ENCODE measurements at places on chromosomes 11 and 22.

DNA sequence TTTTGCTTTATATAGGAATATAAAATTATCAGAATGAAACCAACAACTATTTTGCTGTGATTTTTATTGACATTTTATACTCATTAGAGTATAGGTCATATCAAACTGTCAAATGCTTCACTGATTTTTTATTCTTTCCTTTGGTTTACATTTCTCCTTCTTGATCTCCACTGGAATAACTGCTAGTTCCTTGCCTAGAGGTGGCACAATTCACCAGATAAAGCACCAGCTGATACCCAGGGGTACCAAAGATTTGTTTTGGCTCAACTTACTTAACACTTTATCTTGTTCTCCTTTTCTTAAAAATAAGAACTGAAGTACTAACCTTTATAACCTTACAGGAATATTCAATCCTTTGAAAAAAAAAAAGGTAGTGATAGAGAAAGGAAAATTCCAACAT lies 725.1 kb upstream of the CHORDC1 start:
- no peaks in the 10 kb centered on the region for H3K27me3 ChIP-seq
- H3K36me3 ChIP-seq, result no peaks in the 10 kb centered on the region
- no peak overlapping the region for H3K4me3 ChIP-seq

GRCh38 chr11:10386361-10386760 lies 68.7 kb upstream of the AMPD3 start:
- H3K27ac ChIP-seq, result no peak overlapping the region
- no peaks in the 10 kb centered on the region for H3K4me1 ChIP-seq
- DNase-seq, result no peak

DNA sequence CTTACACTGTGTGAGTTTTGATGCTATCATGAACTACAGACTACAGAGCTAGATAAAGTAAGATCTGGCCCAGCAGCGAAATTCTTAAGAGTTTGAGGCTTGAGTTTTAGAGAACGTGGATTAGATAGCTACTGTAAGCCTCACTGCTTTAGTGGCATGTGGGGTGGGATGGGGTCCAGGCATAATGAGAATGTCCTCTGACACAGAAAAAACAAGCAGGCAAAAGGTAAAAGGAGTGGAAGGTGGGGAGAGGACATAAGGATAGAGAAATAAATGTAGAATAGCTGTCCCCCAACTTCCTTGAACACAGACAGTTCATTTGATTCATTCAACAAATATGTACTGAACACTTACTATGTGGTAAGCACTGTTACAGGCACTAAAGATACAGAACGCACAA lies 324.5 kb upstream of the PITPNB start:
- H3K36me3 ChIP-seq, result no peaks in the 10 kb centered on the region
- no peak overlapping the region for H3K27ac ChIP-seq
- no peaks in the 10 kb centered on the region for H3K27me3 ChIP-seq

- H3K4me1 ChIP-seq, result no peaks in the 10 kb centered on the region
- H3K36me3 ChIP-seq, result no peaks in the 10 kb centered on the region
- H3K4me3 ChIP-seq, result no peak overlapping the region
- H3K27me3 ChIP-seq, result no peaks in the 10 kb centered on the region
Observed at GRCh38 chr11:112903340-112903739, 57.9 kb upstream of the NCAM1 start.

- no peak for DNase-seq
- H3K4me3 ChIP-seq, result no peak overlapping the region
- H3K27me3 ChIP-seq, result no peaks in the 10 kb centered on the region
- H3K36me3 ChIP-seq, result no peaks in the 10 kb centered on the region
Observed at GRCh38 chr22:23537416-23537815, 42.7 kb downstream of the IGLL1 start.

DNA sequence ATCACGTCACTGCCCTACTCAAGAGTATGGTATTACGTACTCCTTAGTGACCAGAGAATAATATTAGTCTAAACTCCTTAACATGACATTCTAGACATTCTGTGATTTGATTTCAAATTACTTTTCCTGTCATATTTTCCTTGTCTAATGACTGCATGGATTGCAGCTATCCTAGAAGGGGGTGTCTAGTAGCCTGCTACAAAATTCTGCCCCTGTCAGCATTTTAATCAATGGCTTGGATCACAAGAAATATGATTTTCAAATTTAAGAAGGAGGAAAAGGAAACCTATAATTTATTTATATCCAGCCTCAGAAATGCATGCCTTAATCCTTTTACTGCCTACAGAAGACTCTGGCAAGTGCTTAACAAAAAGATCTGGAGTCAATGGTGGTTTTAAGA lies 216.8 kb downstream of the SWAP70 start:
- H3K4me3 ChIP-seq, result no peak overlapping the region
- H3K36me3 ChIP-seq, result no peaks in the 10 kb centered on the region
- DNase-seq, result no peak
- no peak overlapping the region for H3K27ac ChIP-seq
- no peaks in the 10 kb centered on the region for H3K4me1 ChIP-seq

- H3K27ac ChIP-seq, result no peak overlapping the region
- no peaks in the 10 kb centered on the region for H3K36me3 ChIP-seq
- no peak overlapping the region for H3K4me3 ChIP-seq
- H3K4me1 ChIP-seq, result no peaks in the 10 kb centered on the region
- DNase-seq, result no peak
Observed at GRCh38 chr11:9527481-9528135, 45.9 kb upstream of the WEE1 start.
